Stimulated activated CD4-positive, alpha-beta T cell treated with anti-CD3 and anti-CD28 coated beads, Interleukin-2, amount 100 ng/mL, for 24 hours (primary cell): ENCODE measurements at places on chromosomes 1 and 21.

DNA sequence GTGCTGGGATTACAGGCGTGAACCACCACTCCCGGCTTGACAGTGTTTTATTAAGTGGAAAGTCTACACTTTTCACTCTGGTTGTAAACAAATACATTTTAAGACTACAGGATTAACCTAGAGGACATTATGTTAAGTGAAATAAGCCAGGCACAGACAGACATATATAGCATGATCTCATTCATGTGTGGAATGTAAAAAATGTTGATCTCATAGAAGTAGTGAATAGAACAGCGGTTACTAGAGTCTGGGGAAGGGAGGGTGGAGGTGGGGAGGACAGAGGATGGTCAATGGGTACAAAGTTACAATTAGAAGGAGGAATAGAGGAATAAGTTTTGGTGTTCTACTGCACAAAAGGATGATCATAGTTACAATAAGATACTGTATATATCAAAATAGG lies 16.9 kb downstream of the CTH start:
- no peak for DNase-seq

- DNase-seq, result no peak
Observed at GRCh38 chr1:190154744-190155143, 322.9 kb downstream of the BRINP3 start.

GRCh38 chr1:188867614-188868013 lies 1610.0 kb downstream of the BRINP3 start:
- no peak for DNase-seq

DNA sequence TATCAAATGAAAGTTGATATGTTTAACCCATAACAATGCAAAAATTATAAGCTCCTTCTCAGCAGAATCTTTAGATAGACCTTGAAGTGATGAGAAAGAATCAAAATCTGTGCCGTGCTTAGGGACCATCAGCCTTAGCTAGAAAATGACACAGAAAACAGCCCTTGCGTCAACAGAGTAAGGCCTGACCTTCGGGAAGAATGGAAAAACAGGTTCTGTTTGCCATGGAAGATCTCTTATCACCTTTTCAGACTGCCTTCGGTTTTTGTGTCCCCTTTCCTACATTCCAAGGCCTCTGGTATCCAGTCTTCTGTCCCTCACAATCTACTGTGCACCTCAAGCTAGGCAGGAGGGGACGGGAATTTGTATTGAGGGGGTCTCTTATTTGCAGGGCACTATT lies 37.6 kb upstream of the DPT start:
- DNase-seq, result no peak

- DNase-seq, result no peak
Observed at GRCh38 chr21:21156957-21157356, 158.7 kb downstream of the NCAM2 start.

DNA sequence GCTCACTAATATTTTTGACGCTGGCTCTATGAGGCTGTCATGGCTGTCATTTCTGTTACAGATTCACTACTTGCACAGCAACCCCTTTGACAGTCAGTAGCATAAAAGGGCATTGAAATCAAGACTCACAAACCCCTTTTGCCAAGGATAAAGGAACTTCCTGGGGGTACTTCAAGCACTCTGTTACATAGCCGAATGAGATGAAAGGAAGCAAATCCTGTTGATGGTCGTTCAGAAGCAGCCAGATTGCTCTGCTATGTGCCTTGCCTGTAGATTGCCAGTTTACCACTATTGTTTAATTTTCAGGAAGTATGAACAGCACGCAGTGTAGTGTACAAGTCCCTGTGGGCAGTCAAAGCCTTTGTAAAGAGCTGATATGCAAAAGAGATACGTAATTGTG lies 296.2 kb downstream of the LRRIQ3 start:
- DNase-seq, result no peak

DNA sequence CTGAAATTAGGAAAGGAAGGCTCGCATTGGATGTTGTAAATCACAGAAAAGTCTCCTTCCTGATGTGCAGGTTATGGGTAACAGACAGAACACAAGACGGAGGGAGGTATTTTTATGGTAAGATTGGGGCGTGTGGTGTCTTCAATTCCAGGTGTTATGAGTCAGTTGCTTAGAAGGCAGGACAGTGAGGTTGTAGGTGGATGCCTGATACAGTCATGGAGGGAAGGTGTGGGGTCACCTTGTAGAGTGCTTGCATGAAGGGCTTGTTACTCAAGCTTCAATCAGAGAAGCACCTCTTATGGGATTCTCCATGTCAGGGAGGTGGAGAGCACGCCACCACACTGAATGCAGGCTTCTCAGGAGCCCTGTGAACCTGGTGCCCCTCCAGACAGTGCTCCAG lies 63.1 kb downstream of the C1orf21 start:
- DNase-seq, result no peak
